Activated naive CD8-positive, alpha-beta T cell treated with anti-CD3 and anti-CD28 coated beads, Interleukin-2, amount 10 ng/mL, durations not matched to agents 7 days and 5 days (primary cell): ENCODE measurements at places on chromosomes 6 and 20. TPM values are rescaled to one million over a fixed set of nuclear protein-coding genes. Genes with fewer than 3 reads are reported as not detected.

DNA sequence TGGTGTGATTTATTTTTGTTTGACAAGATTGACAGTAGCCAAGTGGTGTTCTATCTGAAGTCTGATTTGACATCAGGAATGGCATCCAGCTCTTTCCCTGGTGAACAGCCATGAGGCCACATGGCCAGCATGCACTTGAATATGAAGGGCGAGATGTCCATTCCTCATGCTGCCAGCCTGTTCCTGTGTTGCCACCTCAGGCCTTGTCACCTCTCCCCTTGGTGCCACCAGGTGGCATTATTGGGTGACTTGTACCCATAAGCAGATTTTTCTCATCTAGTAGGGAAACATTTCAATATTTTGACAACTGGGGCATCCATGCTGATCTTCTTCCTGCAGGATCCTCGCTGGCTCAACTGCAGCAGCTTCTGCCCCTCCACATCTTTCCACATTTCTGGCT, 199.1 kb downstream of the ERMARD start:
- DNase-seq, result no peak

GRCh38 chr20:64156136-64156885, 7.9 kb upstream of the MYT1 start:
- DNase-seq, result no peak

- no peak for DNase-seq
Observed at GRCh38 chr6:36547646-36548400, 544 bp upstream of the STK38 start.

GRCh38 chr6:1619098-1619672, 9.5 kb downstream of the FOXC1 start:
- no peak for DNase-seq

DNA sequence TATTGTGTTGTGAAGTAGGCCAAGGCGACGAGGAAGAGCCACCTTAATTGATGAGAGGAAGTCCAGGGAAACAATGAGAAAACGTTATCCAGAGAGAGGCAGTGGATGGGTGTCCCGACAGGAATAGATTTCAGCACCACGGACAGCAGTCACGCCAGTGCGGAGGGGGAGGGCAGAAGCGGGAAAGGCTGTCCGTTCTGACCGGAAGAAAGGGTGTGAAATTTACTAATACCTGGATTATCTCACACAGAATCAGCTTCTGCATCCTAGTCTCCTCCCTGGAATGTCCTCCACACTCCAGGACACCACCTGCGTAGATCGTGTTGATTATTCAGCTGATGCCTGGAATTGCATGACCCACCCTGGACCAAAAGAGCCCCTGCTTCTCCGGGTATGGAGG, 7.4 kb upstream of the BPIFA3 start:
- peak; percentile 56 for DNase-seq

DNA sequence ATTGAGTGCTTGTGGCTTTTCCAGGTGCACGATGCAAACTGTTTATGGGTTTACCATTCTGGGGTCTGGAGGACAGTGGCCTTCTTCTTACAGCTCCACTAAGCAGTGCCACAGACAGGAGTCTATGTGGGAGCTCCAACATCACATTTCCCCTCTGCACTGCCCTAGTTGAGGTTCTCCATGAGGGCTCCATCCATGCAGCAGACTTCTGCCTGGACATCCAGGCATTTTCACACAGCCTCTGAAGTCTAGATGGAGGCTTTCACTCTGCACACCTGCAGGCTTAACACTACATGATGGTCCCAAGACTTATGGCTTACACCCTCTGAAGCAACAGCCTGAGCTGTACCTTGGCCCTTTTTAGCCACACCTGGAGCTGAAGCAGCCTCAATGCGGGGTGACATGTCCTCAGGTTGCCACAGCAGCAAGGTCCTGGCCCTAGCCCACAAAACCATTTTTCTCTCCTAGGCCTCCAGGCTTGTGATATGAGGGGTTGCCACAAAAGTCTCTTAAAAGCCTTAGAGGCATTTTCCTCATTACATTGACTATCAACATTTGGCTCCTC, 552.2 kb downstream of the TFAP2A start:
- DNase-seq, result no peak

GRCh38 chr6:167811442-167812087, 15.1 kb upstream of the AFDN start:
- DNase-seq, result no peak

The HSP90AB1 gene
- 466 TPM for total RNA-seq

The SIGLEC1 gene
- total RNA-seq, result 0.25 TPM

The KIFC1 gene
- total RNA-seq, result 127 TPM
